Hippocampal formation (tissue), 2 donors: ENCODE measurements at places on chromosomes 1 and 21.

DNA sequence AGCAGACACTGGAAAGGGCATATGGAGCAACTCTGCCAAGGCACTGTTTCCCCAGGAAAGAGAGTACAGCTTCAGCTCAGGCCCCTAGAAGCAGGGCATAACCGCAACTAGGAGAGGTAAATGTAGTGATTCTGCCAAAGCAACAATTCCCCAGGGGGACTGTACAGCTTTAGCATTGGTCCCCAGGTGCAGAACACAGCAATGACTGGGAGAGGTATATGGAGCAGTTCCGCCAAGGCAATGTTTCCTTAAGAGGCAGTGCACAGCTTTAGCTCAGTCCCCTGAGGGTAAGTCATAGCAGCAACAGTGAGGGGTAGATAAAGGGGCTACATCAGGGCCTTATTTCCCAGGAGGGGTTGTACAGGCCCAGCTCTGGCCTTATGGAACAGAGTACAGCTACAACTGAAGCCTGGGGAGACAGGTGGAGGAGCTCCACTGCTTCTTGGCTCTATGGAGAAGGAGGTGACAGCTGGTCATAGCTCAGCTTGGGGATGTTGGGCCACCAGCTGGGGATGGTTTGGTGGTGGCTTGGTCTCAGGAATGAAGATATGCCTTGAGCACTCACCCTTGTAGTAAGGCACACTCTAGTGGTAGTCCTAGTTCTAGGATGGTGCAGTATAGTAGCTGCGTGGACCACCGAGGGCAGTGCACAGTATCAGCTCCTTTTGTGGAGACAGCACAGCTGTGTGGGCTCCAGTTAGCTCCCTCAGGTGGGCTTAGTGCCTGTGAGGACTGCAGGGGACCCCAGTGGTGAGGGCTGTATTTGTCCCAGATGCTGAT, 582.7 kb downstream of the PTPRC start:
- DNase-seq, result no peak

DNA sequence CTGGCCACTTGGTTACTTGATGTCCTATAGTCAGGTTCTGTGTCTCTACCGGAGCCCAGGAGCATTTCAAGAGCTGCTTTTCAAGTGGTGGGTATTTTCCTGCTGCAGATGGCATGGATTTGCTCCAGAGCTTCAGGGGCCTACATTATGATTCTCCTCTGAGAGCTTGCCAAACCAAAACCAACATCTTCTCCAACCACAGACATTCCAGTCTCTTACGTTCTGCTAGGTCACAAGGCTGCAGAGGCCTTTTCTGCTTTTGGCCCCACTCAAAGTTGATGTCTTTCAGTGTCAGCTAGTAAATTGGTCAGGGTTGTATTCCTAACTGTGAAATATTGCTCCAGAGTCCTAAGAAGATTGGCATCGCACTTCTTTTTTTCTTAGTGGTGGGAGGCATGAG, 14.7 kb upstream of the AQP10 start:
- DNase-seq, result no peak

- DNase-seq, result no peak
Measured at GRCh38 chr1:93000751-93001175, 39.5 kb upstream of the DIPK1A start.

DNA sequence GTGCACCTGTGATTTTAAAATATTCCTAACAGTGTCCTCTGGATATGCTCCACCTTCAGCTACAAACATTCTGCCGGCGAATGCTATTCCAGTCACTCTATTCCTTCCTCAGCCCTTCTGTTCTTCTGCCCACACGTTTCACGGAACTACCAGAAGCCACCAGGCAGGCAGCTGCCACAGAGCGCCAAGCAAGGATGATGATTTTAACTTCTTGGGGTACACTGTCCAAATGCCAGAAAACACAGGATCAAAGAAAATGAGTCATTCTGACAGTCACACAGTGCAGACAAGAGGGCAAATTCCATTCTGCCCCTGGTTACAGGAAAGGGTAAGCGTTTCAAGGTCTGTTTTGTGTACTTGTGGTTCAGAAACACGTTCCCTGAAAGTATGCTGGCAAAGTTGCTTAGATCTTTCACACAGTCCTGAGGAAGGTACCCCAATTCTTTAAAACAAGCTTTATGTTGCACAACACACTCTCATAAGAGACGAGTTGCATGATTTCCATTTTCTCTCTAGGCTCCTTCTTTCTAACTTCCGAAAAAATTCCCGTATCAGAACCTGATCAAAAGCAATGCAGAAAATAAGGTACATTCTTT, 508.3 kb upstream of the PKN2 start:
- peak; percentile 29 for DNase-seq
